DMS 273 treated with DMSO at 0.1 percent for 48 hours (cell line): ENCODE measurements at places on chromosomes 11 and 22.
A peak's percentile ranks its signal among the peaks of the same experiment; 100 is the strongest.

GRCh38 chr11:106763501-106763900 is 254.8 kb downstream of the GUCY1A2 start:
- DNase-seq = no peak

DNA sequence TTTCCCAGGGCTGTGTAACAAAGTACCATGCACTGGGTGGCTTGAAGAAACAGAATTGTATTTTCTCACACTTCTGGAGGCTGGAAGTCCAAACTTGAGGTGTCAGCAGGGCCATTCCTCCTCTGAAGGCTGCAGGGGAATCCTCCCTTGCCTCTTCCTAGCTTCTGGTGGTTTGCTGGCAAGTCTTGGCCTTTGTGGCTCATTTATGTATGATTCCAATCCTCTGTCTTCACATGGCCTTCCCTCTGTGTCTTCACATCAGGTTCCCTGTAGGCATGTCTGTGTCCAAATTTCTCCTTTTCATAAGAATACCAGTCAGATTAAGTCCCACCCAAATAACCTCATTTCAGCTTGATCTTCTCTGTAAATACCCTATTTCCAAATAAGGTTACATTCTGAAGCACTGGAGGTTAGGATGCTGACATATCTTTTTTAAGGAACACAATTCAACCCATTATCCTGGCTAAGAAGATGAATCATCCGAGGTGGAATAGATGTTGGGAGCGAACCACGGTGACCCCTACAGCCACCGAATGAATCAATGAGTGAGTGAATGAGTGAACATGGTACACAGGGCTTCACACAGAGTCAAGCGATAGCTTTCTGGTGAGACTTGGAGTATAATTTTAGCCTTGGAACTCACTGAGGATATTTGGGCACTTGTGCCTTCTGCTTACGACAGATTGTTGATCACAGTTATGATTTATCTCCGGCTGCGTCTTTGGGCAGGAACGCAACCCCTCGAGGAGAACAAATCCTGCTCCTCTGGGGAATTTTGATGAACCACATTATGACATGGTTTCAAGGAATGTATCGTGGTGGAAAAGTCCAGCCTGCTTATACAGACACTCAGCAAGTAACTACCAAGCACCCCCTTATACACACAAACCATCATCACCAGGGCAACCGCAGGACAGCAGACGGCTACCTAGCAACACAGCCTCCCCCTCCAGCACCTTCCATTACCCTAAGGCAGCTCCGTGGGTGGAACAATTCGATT is 34.3 kb upstream of the MICAL2 start:
- no peak for DNase-seq

GRCh38 chr11:16361108-16361865 is 4.9 kb upstream of the SOX6 start:
- DNase-seq = no peak

DNA sequence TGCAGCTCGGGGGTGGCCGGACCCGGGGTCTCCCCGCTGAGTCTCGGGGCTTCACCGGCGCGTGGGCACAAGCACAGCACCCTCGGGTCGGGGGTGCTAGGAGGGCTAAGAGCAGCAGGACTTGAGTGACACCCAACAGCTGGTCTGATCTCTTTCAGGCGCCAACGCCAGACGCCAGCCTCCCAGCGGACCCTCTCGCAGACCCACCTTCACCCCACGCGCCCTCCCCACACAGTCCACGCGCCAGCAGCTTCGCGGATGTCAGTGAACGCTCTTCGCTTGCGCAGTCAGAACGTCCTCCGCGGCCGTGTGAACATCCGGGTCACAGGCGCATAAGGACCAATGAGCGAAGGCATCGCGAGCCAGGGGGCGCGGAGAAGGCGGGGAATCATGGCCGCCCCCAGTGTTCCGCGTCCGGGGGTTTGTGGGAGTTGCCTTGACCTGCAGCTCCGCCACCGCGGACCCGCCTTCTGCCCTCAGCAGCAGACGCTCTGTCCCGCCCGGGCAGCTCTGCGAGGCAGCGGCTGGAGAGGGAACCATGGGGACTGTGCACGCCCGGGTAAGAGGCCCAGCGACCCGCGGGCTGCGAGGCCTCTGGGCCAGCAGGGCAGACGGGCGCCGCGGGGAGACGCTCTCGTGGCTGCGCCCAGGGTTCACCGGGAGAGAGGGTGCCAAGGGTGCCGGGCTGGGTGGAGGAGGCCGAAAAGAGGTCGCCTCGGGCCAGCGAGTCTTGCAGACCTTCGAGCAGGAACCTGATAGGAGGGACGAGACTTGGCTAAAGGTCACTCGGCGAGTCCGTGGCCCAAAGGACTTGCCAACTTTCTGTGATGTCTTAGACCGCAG is at the start of gene SAMM50:
TSS of gene SAMM50 (plus strand) at position 403 of the 843 bp plus-strand sequence. CDS start at position 539, 136 bp downstream.
- peak; percentile 68 for DNase-seq

DNA sequence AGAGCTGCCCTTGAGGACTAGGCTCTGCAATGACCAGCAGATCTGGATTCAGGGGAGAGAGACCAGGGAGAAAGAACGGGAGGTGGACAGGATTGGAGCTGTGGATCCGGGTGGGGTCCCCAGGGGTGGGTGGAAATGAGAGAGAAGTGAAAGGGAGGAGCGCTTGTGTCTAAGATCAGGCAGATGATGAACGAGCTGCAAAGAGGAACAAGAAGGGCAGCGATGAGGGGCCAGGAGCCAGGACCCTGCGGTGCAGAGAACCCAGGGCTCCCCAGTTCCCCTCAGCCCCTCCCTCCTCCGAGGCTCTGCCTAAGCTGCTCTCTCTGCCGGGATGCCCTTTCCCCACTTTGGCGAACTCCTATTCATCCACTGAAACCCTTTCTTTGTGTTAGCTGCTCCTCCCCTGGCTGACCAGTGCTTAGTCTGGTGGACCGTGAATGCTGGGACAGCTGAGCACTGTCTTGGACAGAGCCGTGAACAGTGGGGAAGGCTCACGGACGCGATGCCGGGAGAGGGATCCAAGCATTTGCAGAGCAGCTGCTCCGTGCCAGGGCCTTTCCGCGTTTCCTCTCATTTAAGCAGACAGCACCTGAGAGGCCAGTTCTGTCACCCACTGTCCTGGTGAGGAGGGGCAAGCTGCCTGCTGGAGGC is 35.9 kb downstream of the SHISAL1 start:
- DNase-seq = no peak

DNA sequence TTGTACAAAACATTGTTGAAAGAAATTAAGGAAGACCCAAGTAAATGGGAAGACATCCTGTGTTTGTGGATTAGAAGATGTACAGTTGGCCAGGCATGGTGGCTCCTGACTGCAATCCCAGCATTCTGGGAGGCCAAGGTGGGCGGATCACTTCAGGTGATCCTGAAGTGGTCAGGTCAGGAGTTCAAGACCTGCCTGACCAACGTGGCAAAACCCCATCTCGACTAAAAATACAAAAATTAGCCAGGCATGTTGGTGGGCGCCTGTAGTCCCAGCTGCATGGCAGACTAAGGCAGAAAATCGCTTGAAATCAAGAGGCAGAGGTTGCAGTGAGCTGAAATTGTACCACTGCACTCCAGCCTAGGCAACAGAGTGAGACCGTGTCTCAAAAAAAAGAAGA is 62.0 kb upstream of the SEPTIN5 start:
- DNase-seq = no peak

DNA sequence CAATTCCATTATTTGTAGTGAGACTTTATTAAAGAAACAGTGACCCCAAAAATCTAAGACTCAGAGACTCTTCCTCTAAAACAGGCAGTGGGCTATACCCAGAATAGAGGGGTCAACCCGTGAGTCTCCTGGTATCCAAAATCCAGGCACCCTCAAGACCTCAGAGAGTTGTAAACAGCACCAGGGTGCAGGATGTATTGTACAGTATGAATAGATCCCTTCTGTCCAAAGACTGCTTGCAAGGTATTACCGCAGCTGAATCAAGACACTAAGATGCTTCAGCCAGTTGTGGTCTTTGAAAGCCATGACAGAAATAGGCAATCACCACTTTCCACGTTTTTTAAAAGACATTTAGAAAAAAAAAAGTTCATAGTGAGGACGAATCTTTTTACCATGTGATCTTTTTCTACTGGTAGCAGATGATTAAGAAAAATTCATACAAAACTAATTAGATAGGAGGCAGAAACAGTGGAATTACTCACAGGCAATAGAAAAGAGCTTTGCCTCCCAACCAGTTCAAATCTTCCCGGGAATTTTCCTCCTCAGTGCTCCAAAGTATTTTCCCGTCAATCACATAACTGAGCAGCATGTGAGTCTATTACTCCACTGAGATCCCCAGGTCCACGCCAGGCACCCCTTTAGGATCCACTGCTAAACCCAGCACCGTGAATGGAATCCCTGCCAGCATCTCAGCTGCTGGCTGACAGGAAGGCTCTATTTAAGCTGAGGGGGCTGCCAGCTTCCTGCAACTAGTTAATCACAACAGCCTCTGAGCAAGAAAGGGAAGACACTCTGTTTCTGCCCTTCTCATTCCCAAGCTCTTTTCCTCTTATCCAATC is 113.1 kb downstream of the ETS1 start:
- DNase-seq = no peak

GRCh38 chr11:71164186-71164585 is 88.2 kb downstream of the SHANK2 start:
- no peak for DNase-seq

- DNase-seq = no peak
These were observed 1422.7 kb downstream of the BRD1 start for GRCh38 chr22:48404801-48405447.

GRCh38 chr22:32407312-32407711 is 4.7 kb downstream of the RTCB start:
- no peak for DNase-seq

DNA sequence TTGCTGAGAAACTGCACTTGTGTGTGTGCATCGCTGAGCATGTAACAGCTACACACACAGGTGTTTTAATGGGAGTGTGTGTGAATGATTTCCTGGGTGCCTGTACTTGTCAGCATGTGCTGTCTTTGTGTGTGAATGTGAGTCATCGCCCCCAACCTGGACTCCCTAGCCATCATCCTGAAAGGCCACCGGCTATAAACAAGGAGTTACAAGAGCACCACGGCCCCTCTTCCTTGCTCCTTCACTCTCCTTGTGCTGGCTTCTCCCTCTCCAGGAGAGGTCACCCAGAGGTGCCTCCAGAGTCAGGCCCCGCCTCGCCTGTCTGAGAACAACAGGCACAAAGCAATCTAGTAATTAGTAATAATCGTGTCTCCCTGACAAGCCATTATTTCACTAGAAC is 419.2 kb downstream of the BUD13 start:
- DNase-seq = no peak

DNA sequence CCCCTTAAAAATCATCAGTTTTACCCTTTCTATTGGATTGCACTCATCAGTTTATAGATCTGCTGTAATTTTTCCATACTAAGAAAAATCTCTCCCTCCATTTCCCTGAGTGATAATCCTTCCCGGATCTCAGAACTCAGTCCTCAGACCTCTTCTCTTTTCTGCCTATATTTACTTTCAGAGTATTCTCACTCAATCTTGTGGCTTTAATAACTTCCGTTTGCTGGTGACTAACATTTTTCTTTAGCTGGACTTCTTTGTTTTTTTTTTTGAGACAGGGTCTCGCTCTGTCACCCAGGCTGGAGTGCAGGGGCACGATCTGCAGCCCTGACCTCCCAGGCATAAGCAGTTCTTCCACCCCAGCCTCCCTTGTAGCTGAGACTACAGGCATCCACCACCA is 10.4 kb downstream of the ATXN10 start:
- no peak for DNase-seq

DNA sequence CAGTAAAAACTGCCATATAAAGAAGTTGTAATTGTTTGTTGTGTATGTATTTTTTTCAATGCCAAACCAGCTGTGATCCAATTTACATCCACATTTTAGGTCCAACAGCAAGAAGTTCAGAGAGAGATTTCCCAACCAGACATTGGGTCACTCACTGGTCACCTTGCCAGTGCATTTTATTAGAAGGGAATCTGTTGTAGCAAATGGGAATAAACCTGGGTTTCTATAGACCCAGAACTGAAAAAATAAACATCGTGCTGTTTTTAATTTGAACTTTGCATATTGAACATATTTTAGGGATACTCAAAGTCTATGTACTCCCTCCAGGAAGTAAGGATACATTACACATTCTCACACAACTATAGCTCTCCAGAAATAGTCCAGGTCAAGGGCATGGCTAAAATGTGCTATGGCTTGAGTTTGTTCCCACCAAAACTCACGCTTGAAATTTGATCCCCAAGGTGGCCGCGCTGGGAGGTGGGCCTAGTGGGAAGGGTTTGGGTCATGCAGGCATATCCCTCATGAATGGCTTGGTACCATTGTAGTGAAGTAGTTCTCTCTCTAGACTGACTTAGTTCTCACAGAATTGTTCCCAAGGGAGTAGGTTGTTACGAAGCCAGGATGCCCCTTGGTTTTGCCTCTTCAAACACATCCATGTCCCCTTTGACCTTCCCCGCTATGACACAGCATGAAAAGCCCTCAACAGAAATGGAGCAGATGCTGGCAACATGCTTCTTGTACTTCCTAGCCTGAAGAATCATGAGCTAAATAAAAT is 90.9 kb downstream of the RRAS2 start:
- no peak for DNase-seq

- no peak for DNase-seq
These were observed 1385.0 kb downstream of the TBC1D22A start for GRCh38 chr22:48147404-48147803.

GRCh38 chr22:28008056-28008455 is 89.0 kb upstream of the PITPNB start:
- no peak for DNase-seq

DNA sequence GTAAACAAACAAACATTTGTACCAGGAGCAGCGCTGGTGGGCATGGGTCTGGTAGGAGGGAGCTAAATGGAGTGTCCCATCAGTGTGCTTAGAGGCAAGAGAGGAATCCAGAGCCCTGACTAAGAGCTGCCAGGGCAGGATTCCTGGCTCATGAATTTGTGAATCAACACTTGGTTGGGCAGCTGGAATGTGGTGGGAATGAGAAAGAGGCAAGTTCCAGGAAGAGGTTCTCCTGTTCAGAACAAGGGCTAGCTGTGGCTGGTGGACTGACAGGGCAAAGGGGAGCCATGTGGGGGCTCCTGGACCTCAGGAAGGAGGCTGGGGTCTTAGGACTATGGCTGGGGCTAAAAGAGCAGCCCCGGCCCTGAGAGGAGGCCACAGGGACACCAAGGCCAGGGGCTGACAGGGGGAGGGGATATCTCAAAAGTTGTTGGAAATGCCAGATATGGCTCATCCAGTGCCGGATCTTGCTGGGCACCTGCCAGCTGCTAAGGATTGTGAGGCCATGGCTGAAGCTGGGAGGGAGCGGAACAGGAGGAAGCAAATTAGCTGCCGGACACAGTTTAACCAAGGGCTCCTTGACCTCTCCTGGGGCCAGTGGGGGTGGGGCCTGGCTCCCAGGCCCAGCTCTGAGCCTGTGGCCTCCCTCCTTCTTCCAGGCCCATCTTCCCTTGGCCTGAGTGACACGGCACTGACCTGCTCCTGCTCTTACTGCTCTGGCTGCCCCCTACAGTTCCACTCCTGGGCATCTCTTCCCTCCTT is 14.6 kb upstream of the P2RY6 start:
- DNase-seq = no peak

DNA sequence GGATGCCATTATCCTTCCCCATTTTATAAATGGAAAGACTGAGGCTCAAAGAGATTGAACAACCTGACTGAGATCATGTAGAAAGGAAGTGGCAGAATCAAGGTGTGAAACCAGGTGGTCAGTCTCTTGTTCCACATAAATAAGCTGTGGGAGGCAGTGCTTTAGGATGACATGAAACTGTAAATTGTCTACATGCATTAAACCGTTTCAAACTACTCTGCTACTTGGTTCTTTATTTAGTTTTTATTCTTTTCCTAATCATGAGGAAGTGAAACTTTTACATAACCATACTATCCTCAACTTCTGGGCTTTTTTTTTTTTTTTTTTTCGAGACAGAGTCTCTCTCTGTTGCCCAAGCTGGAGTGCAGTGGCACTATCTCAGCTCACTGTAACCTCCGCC is 34.9 kb downstream of the CADM1 start:
- no peak for DNase-seq
